SJSA1 (cell line): ENCODE measurements at places on chromosomes 2 and 18.
A peak's percentile ranks its signal among the peaks of the same experiment; 100 is the strongest.

DNA sequence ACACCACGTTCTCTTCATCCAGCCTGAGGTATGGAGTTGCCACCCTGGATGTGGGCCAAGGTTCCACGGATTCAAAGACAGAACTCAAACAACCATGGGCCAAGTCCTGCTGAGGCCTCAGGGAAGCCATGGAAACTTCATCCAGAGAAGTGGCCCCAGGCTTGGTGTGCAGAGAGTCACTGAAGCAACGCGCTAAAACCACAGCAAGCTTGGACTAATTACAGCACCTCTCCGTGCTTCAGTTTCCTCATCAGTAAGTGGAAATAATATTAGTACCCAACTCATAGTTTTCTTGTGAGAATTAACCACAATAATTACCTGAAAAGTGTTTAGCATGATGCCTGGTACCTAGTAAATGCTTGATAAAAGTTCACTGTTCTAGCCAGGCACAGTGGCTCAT, 19.2 kb upstream of the AP1S3 start:
- no peak for DNase-seq

GRCh38 chr2:190409616-190410015, 1.5 kb downstream of the MFSD6 start:
- no peak for DNase-seq

GRCh38 chr2:55883829-55884228, 39.8 kb downstream of the EFEMP1 start:
- DNase-seq = no peak

DNA sequence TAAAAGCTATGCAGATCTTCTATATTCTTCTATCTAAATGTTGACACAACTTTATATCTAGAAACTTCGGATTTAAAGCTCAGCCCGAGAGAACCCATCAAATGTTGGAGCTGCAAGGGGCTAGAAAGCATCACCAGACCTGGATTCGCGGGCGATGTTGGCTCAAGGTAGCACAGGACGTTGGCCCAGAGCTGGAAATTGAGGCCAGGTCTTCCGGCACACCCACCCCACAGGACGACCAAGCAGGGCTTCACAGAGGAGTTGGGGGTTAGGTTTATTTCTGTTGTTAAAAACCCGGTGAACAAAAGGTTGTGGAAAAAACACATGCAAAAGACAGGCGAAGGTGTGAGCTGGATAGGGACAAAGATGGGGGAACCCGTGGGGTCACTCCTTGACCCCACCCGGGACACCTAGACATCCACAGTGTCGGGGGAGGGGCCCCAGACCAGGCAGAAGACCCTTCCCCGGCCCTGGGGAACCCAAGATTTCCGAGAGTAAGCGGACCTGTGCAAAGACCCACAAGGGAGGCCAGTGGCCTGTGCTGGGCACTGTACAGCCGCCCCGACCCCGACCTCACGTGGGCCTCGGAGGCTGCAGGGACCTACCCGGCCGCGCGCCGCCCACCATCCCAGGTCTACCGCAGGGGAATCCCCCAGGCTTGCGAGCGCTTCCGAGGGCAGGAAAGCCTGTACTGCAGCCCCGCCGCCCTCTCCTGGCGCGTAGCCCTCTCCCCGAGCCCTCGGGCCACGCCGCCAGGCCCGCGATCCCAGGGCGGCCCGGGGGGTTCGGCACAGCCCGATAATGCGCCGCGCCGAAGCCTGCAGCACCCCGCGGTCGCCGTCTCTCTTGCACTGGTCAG, 1.8 kb upstream of the AGBL5 start:
- DNase-seq = no peak

DNA sequence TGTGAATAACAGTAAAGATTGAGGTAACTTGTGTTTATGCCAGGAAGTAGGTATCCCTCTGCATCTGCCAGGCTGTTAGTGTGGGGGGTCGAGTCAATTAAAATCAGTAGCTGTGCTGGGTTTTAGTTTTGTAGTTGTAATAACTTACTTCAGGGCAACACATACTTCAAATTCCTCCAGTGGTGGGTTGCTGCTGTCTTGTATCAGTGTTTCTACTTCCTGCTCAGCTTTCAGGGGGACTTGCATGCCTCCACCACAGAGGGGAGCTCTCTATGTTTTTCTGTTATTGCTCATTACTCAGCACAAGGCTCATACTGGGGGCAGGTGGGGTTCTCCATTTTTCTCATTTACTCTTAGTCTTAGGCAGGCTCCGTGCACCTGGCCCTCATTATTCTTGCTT, 136.8 kb downstream of the CAPN13 start:
- DNase-seq = peak; percentile 57

DNA sequence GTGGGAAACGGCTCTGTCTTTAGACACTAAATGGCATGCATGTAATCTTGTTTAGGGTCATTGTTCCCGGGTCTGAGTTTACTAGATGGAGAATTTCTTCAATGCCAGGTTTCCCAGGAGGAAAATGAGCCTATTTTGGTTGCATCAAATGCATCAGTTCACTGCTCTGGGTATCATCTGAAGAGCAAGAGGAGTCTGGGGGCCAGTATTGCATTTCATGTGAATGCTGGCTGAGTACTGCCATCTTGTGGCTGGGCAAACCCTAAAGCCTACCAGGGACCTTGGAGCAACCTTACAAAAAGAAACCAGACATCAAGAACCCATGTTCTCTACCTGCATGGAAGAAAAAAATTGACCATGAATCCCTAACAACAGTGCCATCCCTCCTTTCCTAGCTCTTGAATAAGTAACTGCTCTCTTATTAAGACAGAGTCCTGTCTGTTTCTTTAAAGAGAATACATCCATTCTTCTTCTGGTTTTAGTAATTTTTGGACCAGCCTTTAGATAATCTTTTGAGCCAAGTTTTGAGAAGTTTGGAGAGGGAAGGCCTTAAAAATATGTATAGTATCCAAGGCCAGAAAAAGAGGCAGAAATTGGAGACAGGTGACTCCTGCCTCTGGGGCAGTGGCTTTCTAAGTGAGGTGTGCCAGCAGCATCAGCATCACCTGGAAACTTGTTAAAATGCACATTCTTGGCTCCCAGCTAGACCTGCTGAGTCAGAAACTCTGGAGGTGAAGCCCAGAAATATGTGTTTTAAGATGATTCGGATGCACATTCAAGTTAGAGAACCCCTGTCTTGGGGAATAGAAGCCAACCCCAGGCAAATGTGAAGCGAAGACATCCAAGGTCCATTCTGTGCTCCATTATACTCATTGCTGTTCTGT, 261.0 kb upstream of the CXCR4 start:
- peak; percentile 14 for DNase-seq

GRCh38 chr2:98569197-98569793, 39.0 kb downstream of the COA5 start:
- peak; percentile 12 for DNase-seq

- no peak for DNase-seq
Measured at GRCh38 chr2:195304310-195304709, 352.7 kb upstream of the SLC39A10 start.

GRCh38 chr2:214481204-214481603, 70.3 kb downstream of the VWC2L start:
- no peak for DNase-seq

DNA sequence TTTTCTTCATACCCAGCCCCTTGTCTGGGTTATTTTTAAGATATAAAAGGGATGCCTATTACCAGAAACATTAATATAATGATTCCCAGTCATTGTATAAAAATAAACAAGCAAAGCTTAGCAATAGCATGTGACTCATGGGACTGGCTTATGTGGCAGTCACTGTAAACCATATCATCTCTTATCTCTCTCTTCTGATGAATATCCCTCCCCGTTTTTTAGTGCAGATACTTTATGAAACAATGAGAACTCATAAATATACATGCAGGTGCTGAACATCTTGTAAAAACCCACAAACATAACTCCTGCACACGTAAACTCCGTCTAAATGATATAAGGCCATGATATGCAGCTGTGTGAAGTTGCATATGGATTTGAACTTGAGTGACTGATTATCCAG, 154.9 kb downstream of the MGAT5 start:
- DNase-seq = peak; percentile 57

GRCh38 chr18:63604791-63605567, 17.8 kb downstream of the SERPINB13 start:
- DNase-seq = no peak

- DNase-seq = no peak
Measured at GRCh38 chr2:159298967-159299366, 12.5 kb upstream of the WDSUB1 start.

- DNase-seq = no peak
Measured at GRCh38 chr2:101725515-101726192, 28.1 kb downstream of the MAP4K4 start.

DNA sequence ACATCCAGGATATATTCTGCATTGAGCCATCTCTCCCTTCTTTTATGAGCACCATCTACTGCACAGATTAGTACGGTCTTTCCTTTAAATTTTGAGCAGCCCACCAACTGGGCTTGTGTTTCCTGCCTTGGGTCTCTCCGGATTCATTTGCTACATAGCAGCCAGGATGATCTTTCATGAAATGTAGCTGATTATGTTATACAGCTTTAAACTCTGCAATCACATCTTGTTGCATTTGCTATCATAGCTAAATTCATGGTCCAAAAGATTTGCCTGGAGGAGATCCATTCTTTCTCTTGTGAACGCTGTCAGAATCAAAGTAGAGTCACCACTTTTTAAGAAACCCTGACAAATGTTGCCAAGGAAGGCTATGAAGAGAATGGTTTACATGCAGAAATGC, 215.1 kb upstream of the LRRTM4 start:
- no peak for DNase-seq

- DNase-seq = peak; percentile 66
Measured at GRCh38 chr18:62663731-62664336, 51.5 kb upstream of the PHLPP1 start.

DNA sequence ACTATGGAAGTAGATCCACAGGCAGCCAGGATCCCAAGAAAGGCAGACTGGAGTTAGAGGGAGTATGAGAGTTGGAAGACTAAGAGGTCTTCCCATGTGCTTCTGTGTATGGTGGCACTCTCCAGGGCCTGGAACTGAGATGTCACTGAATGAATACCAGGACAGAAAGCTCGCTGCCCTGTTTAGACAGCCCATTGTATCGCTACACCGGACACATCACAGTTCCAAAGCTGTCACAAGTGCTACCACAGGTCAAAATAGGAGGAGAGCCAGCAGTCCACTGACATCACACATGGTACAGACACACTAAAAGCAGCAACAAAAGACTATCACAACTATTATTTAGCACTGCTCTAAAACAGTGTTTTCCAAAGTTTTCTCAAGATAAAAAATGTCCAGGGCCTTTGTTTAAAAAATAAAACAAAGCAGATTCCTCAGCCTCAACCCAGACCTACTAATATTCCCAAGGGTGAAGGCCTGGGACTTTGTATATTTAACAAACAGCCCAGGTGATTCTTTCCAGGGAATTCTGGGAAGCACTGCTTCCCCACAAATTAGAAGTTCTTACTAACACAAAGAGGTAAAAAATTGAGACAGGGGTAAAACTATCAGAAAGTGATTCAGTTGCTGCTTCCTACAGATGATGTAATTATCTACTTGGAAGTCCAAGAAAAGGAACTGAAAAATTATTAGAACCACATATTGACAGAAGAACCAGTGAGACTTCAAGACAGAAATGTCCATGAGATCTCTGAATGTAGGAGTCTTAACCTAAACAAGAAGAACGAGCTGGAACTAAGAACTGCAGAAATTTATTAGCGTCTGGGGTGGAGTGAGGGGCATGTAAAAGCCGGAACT, 116.0 kb downstream of the DTNB start:
- no peak for DNase-seq

GRCh38 chr18:54203914-54204313, 20.6 kb downstream of the MBD2 start:
- DNase-seq = no peak

DNA sequence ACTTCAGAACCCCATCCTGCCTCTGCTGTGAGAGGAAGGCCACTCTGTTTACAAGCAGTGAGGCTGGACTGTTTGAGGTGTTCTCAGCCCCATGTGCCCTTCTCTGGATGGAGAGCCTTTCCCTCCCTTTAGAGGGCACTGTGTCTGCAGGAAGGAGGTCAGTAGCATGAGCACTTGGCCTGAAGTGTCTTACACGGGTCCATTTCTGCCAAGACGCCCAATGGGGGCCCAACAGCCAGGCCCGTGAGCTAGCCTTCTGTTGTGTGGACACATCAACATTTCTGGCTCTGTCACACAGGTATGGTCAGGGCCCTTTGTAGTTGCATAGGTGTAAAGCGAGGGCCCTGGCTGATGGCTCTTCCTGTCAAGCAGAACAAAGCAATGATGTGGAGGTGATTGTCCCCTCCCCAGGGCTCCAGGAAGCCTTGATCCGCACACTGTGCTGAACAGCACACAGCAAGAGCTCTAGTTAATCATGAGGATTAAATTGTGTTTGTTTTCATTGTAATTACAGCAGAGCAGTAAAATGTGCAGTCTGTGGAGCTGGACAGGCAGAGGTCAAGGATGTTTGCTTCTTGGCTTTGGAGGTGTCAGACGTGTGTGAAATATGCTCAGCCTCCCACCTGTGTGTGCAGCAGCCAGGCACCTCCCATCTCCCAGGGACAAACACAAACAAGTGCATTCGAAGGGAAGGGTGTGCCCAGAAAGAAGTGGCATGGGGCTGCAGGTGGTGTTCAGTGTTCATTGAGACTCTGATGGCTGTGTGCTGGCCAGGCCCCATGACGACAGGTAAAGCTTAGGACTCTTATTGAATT, 132.1 kb downstream of the SH3RF3 start:
- no peak for DNase-seq

DNA sequence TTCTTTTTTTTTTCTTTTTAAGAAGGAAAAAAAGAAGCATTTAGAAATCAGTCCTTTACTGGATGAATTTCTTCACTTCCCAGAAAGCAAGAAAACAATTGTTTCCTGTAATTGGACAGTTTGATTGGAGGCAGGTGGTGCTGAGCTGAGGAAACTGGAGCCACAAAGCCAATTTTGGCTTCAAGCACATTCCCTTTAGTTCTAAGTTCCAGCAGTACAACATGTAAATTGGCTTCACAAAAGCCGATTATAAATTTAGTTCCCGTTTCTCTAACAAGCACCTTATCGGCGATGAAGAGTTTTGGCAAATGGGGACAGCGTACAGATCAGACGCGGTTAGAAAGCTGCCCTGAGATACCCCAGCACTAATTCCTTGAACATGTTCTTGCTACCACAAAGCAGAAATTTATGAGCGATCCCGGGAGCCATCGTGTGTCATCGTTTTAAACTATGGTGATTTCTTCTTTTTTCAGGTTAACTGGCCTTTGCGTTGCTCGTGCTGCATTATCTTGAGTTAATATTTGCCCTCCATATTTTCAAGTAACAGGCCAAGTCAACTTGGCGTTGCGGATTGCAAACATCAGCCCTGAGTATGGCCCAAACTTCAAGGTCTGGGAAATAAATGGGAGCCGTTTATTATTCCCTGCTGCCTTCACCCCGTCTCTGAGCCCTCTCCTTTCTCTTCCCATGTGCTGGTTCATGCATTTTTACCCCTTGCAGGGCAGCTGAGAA, 190.4 kb upstream of the ID2 start:
- DNase-seq = no peak

- DNase-seq = no peak
Measured at GRCh38 chr2:180583441-180584140, 396.8 kb upstream of the UBE2E3 start.
